ENCODE measurements at places on chromosomes 5 and 9.

GRCh38 chr5:94613583-94613982, 4.8 kb downstream of the KIAA0825 start:
- peak; percentile 20 for DNase-seq

DNA sequence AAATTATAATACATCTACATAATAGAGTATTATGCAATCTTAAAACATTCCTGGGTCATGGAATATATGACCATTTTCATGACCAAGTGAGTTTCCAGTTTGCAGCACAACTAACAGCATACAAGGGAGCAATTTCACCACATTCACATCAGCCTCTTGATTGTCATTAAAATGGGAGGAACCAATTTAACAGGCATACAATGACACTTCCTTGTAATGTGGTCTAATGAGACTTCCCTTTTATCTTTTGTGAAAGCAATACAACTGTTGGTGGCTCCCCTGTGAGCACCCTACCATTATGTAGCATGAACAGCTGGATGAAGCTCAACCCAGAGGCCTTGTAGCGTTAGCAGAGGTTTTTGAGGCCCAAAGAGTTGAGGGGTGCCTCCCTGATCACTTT, 13.6 kb upstream of the TMOD1 start:
- no peak for DNase-seq

DNA sequence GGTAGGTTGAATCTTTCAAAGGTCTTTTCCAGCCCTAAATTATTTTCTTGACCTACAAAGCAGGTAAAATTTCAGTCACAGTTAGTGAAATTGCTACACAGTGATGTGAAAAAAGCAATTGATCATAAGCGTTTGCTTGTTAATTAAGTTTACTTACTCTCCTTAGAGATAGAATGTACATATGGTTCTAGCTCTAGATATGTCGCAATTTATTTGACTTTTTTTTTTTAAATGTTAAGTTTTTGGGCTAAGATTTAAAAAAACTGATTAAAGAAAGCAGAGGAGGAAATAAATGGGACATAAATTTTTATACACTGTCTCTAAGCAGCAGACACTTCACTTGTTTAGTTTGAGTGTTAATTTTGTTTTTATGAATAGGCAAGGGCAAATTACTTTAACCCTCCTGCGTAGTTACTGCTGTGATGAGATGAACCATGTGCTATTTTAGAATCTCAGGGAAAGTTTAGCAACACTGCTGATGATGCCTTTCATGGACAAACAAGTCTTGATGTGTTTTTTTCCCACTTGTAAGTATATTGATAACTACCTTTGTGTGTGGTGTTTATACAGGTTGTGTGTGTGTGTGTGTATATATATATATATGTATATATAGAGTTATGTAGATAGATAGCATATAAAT, 38.3 kb upstream of the FAM120AOS start:
- DNase-seq, result no peak

- peak; percentile 55 for DNase-seq
Measured at GRCh38 chr9:129185991-129186390, 7.9 kb upstream of the IER5L start.

- DNase-seq, result peak; percentile 96
Measured at GRCh38 chr9:113578882-113579282, 115.4 kb downstream of the RGS3 start.

- no peak for DNase-seq
Measured at GRCh38 chr5:31807789-31808540, 169.0 kb downstream of the PDZD2 start.

DNA sequence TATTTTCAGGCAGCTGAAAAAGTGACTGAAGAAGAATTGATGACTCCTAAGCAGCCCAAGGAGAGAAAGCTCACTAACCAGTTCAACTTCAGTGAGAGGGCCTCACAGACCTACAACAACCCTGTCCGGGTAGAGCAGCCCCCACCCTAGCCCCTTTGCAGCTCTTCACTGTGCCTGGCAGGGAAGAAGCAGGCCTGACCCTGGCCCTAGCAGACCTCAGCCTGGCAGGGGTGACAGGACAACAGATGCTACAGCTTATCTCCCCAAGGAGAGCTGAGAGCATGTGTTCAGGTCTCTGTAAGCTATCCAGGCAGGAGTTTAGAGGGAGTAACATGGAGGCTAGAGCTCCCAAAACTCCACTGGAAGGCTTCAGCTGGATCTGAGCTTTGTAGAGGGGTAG, 31.8 kb downstream of the DNAI1 start:
- DNase-seq, result no peak

- DNase-seq, result no peak
Measured at GRCh38 chr9:130590305-130590704, 10.9 kb downstream of the FUBP3 start.

GRCh38 chr5:50658246-50658645, 8.2 kb upstream of the PARP8 start:
- DNase-seq, result no peak

GRCh38 chr9:71131145-71131544, 9.7 kb upstream of the TRPM3 start:
- no peak for DNase-seq

DNA sequence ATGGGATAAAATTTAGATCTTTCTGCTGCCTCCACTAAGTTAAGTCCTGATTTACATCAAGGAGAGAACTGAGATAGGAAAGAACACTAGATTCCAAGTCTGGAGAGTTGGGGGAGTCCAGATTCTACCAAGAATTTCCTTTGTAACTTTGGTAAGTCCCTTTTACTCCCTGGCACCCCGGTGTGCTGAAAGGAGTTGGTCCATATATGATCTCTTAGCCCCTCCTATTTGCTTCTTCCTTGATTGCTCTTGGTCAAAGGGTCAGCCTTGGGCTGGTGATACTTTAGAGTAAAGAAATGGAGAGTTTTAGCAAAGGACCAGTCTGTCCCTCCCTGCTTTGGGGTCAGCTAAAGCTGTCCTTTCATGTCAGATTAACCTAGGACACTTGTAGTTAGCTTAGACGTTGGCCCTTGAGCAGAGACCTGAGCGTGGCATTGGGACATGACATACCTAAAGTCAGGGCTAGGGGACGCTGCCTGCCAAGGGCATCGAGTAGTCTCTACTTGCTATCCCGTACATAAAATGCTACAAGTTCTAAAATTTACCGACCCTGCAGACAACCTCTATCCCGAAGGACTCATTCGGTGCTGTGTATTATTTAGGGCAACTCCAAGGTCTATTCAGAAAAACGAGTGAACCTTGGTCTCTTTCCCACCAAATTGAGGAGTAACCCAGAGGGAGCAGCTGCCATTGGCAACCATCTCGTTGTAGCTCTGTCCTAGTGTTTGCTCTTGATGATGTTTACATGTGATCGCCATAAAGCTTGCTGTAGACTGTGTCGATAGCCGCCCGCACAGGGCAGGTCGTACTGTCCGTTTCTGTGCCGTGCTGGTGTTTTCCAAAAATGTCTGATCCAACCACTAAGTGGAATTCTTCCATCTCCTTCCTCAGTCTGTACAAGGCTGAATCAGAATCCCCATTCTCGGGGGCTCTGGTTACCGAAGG, 94.4 kb downstream of the PDE6A start:
- DNase-seq, result no peak

- peak; percentile 76 for DNase-seq
Measured at GRCh38 chr5:80251636-80252035, 4.2 kb downstream of the SERINC5 start.

DNA sequence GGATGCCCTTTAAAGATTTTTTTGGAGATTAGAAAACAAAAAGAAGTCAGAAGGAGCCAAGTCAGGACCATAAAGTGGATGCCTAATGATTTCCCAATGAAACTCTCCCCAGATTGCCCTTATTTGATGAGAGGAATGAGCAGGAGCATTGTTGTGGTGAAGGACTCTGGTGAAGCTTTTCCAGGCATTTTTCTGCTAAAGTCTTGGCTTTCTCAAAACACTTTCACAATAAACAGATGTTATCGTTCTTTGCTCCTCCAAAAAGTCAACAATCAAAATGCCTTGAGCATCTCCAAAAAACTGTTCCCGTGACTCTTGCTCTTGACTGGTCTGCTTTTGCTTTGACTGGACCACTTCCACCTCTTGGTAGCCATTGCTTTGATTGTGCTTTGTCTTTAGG, 121.8 kb downstream of the CAAP1 start:
- no peak for DNase-seq

DNA sequence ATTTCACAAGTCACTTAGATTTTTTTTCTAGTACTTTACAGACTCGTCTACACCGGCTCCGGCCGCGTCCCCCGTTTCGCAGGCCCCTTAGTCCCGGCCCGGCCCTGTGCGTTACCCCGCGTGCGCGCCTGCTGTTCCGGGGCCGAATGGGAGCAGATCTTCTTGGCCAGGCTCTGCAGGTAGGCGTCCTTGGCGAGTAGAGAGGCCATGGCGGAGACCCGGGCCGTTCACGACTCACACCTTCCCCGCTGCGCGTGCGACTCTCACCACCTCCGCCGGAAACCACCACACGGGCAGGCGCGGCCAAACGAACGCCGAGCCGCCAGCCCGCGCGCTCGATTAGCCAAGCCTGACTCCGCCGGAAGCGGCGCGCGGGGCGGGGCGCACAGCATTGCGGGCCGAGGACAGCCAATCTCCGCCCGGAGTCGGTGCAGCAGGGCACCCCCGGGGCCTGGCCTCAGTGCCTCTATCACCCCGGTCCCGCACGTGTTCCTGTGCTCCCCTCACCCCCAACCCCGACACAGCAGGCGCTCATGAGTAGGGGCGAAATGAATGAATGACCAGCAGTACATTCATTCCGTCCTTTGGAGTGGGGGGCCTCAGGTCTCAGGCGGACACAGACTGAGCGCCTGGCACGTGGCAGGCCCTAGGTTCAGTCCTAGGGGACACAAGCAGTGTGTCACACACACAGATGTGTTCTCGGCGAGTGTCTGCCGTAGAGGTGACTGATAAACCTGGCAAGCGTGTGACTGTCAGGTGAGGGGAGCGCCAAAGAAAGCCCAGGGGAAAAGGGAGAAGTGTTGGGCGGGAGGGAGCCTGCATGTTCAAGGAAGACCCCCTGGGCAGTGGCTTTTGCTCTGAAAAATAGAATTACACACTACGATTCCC, at the start of gene SURF6:
SURF6 (minus strand) TSS at position 265 of the 888 bp plus-strand sequence; CDS start at position 209, 56 bp downstream.
- DNase-seq, result peak; percentile 97

DNA sequence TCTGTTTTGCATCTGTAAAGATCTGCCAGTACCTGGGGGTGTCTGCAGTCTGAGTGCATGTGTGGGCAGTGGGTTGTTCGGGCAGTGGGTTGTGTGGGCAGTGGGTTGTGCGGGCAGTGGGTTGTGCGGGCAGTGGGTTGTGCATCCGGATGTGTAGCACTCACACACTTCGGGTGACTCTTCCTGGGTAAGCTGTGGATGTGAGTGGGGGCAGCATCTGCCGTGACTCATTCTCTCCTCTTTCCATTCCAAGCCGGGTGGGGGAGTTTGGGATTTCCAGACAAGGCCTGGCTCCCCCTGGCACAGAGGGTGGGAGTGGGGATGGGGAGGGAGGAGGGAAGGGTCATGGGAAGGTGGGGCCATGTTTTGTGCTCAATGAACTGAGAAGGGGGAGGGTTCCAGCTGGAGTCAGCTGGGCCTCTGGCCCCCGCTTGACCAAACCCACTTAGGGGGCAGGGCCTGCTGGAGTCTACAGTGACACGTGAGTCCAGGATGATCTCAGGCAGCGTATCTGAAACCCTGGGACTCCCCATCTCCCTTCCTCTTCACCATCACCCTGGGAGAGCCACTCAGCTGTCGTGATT, 8.3 kb downstream of the CRB2 start:
- DNase-seq, result peak; percentile 52

- no peak for DNase-seq
Measured at GRCh38 chr5:173028811-173029327, 27.3 kb upstream of the CREBRF start.

DNA sequence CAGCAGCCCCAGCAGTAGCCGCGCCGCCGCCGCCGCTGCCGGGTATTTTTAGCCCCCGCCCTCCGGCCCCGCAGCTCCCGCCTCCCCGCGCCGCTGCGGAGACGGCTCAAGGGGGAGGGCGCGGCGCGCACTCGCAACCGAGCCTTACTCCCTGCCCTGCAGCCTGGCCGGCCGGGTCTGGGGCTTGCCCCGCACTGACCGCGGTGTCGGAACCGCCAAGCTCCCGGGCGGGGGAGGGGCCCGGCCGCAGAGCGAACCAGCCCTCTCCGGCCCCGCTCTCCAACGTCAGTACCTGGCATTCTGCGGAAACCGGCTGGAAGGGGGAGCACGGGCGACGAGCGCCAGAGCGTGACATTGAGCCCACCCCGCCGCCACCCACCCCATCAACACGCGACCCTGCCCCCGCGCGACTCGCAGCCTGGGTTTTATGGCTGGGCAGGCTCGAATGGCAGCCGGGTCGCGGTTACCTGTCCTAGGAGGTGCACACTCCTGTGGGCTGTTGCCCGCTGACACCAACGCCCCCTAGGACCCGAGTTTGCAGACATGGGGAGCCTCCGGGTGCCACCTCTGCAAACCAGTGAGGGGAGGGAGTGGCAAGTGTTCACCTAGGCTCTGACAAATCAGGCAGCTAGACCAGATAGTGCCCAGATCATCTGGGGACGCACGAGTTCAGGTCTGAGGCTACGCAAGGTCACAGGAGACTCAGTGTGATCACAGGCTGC, at the start of gene ACSL6:
ACSL6 (minus strand) TSS at position 37 of the 722 bp plus-strand sequence. CDS start 105 bp downstream, outside the sequence.
- DNase-seq, result peak; percentile 50

GRCh38 chr9:137070201-137070905, at the start of gene SAPCD2:
Gene SAPCD2 (minus strand): TSS chr9:137070557. CDS start chr9:137070460, 97 bp downstream.
- DNase-seq, result peak; percentile 93

DNA sequence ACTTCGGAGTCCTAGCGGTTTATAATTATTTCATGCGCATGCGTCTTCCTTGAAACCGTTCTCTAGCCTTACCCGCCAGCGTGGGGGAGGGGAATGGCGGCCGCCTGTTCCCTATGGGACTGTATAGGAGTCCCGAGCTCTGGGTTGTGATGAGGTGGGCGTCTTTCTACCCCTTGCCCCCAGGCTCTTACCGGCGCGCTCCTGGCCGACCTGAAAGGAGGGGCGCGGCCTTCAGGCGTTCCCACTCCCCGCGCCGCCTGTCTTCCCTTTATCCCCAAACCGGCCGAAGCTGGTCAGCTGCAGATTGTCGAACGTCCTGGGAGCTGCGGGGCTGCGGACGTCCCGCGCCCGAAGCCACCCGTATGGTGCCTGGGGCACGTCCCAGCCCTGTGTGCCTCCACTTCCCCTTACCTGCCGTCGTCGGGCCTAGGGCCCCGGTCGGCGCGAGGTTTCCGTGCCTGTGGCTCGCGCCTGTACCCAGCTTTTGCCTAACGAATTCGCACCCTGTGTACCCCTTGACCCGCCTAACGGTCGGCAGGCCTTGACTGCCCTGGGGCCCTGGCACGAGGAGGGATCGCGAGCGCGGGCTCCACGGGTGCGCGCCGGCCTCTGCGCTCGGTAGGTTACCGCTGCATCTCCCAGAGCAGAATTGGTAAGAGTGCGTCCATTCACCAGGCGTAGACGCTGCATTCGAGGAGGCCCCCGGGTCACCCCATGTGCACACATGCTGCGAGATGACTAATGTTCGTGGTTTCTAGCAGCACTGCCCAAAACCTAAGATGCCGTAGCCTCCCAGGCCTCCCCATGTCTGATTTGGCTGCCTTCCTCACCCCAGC, 653 bp upstream of the HNRNPH1 start:
- peak; percentile 93 for DNase-seq

Data from GM23248 (cell line).